ENCODE measurements at places on chromosomes 3 and 15.

DNA sequence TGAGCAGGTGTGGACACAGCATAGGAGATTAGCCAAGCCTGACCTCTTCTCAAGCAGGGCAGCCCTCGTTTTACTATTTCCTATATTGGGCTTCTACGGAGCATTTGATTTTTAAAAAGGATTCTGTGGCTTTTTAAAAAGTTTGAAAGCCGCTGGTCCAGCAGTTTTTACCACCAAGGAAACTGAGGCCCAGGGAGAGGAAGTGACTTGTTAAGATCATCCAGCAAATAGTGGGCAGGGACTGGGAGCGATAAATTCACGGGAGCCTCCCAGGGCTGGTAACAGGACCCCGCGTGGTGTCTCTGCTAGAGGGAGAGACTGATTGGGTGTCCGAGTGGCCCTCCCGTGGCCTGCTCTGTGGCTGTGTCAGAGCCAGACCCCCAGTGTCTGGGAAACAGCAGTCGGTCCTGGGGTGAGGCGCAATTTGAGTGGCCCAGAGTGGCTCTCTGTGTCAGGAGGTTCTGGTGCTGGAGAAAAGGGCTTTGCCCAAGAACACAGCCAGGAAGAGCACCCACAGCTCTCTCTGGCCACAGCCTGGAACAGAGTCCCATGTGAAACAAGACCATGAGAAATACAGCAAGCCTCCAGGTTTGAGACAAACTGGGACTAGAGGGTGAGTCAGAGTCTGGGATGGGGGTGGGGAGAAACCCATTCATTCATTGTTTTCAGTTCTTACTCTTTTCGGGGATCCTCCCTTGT is 4.2 kb downstream of the FURIN start:
- no peak for DNase-seq

DNA sequence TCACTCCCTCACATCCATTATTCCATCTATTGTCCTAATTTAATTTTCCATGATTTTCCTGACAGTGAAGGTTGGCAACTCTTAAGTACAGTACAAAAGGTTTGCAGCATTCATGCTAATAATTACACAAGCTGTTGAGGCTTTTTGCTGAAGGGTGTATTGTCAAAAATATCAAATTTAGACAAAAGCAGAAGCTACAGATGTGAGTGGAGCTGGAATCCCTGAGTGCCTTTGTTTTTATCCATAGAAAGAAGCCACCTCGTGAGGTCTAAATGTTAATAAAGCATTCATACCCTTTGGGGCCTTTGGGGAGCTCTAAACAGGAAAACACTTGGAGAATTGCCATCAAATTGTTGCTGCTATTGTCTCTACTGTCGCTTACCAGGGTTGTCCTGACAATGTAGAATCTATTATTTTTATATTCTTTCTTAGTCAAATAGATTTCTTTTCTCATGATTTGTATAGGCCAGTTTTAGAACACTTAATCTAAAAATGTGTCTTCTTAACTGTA is 185.8 kb upstream of the ROBO1 start:
- no peak for DNase-seq

- no peak for DNase-seq
Measured at GRCh38 chr15:74395319-74396145, 28.1 kb upstream of the CYP11A1 start.

DNA sequence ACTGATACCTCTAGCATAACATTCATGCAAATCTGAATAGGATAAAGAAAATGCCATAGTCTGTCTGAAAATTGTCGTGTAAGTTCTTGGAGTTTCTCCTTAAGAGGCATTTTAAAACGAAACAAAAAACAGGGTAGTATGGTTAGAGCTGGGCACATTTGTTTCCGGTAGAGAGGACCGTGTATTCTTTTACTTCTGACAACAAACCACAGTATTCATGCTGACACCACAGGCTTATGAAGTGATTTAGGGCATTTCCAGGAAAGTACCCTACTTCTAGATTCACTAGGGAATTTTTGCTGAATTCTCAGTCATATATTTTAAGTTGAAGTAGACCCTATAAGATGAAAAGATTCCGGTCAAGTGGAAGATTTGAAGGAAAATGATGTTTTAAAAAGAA is 541.3 kb downstream of the UNC13C start:
- no peak for DNase-seq

DNA sequence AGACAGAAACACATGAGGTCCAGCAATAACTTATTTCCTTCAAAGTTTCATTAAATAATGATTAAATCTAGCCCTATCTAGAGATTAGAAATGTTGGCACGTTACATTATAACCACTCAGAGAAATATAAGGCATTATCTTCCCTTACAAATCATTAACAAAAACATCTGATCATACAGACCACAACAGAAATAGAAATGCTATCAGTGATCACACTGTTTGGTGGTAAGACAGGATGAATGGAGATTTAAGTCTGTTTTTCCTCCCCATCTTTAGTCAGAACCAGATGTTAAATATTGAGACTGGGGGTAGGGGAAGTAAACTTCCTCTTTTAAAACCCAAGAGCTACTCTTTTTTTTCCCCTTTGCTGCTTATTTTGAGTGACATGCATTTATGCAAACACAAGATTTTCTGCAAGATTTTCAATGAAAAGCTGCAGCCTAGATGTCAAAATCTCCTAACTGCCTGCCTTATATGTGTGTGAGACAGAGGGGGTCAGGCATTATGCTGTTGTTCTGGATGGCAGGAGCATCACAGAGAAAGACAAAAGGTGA is 70.4 kb downstream of the CBLB start:
- no peak for DNase-seq

DNA sequence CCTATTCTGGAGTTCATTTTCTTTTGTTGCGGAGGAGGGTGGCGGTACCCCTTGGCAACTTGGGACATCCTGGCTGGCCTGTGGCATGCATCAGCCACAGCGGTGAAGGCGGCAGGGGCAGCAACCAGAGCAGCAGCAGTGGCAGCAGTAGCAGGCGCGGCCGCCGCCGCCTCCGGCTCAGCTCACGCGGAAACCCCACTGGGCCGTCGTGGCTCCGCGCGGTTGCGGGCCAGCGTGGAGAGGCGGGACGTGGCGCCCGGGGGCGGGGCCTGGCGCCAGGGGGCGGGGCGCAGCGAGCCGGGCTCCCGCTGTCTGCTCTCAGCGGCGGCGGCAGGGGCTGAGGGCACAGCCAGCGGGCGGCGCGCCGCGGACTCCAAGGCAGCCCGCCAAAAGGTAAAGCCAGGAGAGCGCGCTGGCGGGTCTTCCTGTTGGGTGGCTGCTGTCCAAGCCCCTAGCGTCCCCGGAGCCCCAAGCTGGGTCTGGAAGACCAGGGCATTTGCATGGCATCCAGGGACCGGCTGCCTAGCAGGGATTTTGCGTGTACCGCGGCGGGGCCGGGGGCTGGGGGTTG is 334.4 kb upstream of the THRB start:
- no peak for DNase-seq

Data from activated CD8-positive, alpha-beta memory T cell treated with anti-CD3 and anti-CD28 coated beads for 4 hours (primary cell).